ENCODE measurements at places on chromosomes 1 and 21.

- no peak for DNase-seq
These were observed 28.0 kb upstream of the RUNX3 start for GRCh38 chr1:24957808-24958752.

DNA sequence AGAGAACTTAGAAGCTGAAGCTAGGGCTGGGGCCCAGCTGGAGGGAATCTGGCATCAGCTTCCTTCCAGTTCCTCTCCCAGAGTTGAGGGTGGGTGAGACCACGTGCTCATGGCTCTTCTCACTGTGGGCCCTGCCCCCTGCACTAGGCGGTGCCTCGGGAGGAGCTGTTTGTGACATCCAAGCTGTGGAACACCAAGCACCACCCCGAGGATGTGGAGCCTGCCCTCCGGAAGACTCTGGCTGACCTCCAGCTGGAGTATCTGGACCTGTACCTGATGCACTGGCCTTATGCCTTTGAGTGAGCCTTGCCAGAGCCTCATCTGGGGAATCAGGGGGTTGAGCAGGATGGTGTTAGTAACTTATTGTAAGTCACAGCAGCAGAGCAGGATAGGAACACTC lies 16.1 kb downstream of the AKR1A1 start:
- peak; percentile 90 for DNase-seq

GRCh38 chr1:5430136-5430535 lies 562.1 kb downstream of the NPHP4 start:
- no peak for DNase-seq

DNA sequence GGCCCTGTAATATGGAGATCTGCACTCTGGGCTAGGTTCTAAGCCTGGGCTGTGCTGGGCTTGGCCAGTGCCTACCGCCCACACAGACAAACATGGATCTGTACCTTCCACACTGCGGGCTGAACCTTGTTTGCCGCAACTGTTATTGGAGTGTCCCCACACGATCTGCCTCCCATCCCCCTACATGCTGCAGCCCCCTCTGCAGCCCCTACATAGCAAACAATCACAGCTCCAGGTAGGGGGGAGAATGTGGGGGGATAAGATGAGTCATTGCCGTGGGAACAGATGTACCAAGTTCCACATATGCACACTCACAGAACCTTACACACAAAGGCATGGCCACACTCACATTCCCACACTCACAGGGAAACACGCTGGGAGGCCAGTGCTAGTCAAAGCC lies 2.1 kb upstream of the HCRTR1 start:
- DNase-seq: no peak

DNA sequence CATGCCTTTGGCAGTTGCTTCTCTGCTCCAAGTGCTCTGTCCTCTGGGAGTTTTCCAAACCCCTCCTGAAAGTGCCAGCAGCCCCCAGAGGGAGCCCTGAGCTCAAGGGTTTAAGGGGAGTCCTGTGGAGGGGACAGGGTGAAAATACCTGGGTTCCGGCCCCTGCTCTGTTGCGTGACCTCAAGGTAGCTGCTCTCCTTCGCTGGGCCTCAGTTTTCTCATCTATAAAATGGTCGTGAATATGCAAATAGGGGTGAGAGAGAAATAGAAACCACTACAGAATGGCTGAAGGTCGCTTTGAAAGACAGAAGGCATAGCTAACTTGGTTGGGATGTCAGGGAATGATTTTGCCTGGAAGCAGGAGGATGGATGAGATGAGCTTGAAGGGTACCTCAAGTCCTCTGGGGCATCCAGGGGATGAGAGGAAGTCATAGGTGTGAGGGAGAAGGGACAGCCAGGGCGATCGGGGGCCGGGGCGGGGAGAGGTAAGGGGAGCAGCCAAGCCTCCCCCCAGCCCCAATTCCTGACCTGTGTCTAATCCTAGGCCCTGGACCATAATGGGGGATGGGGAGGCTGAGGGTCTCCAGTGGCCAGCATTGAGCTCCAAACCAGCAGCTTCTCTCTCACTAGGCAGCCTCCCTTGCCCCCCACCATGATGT lies 12.4 kb downstream of the IFFO2 start:
- no peak for DNase-seq

DNA sequence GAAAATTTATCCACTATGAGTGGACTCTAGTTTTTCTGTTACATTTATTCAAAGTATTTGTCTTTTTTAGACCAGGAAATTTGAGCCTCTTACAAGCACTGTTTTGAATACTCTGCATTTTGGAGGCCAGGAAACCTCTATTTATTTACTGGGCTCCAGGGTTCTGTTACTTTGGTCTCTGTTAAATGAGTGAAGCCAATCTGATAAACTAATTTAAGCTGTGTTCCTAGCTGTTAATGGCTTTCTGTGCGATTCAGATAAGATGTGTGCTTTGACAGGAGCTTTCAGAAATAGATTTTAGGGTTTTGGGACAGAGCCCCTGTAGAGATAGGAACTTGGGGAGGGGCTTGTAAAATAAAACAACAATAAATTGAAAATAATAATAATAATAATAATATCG lies 23.9 kb downstream of the ACKR1 start:
- no peak for DNase-seq

DNA sequence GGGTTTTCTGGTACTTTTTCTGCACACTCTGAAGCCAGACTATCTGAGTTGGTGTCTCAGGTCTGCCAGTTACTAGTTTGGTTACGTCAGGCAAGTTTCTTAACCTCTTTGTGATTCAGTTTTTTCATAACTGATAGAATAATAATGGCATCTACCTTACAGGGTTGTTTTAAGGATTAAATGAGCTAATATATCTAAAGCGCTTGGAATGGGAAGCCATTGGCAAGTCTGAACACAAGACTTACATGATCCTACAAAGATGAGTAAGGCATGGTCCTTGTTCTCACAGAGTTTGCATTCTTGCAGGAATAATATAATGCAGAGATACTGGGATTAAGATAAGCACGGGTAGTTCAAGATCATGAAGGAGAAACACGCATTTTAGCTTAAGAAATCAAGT lies 9.2 kb upstream of the DENND2D start:
- DNase-seq: no peak

DNA sequence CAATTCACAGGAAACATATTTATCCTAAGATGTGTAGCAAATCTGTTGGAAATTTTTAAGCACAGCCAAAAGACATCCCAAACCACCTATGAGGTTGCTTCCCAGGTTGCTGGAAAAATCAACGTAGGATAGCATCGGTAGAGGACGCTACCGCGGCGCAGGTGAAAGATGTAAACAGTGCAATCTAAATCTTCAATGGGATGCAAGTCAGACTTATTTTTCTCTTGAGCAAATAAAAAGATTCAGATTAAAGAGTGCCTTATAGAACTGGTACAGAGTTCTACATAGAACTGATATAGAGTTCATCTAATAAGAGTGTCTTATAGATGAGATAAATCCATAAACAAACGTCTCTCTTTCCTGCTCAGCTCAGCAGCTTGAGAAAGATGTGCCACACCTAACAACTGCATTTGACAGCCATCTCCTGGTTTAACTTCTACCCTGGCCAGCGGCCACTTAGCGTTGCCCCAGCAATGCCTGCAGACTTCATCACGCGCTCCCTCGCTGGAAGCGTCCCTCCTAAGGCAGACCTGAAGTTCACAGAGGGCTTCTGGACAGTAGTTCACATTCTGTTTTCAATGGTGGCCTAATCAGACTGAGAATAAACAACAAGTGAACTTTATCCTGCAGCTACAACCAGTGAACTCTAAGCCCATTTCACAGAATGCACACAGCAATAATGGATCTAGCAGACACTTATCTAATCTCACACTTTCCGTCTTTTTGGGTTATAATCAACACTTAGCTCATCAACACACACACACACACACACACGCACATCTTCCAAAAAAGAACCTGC lies 164.5 kb downstream of the TOMM20 start:
- no peak for DNase-seq

DNA sequence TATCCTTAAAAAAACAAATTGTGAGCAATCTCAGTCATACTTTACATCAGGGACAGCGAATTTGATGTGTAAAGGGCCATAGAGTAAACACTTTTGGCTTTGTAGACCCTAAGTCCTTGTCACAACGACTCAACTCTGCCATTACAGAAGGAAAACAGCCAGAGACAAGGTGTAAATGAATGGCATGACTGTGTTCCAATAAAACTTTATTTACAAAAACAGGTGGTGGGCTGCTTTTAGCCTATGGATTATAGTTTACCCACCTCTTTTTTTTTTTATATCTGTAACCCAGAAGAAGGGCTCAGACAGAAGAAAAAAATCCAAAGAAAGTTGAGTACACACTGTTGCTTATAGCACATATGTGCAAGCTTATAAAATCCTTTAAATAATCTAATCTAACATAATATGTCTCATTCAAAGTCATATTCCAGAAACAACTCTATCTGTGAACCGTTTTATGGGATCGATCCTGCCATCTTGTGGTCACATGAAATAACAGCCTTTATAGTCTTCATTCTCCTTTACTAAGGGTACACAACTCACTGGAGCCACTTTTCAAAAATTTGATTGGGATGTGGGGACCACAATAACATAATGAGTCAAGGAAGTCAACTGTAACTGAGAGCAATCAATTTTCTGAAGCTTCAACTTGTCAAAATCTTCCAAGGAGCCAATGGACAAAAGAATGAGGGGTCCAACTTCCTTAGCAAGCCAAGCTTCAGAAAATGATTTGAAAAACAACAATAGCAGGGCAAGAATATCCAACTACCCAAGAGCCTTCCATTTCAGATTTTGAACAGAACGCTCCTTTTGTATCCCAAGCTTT lies 142.2 kb upstream of the KRTAP19-8 start:
- no peak for DNase-seq

DNA sequence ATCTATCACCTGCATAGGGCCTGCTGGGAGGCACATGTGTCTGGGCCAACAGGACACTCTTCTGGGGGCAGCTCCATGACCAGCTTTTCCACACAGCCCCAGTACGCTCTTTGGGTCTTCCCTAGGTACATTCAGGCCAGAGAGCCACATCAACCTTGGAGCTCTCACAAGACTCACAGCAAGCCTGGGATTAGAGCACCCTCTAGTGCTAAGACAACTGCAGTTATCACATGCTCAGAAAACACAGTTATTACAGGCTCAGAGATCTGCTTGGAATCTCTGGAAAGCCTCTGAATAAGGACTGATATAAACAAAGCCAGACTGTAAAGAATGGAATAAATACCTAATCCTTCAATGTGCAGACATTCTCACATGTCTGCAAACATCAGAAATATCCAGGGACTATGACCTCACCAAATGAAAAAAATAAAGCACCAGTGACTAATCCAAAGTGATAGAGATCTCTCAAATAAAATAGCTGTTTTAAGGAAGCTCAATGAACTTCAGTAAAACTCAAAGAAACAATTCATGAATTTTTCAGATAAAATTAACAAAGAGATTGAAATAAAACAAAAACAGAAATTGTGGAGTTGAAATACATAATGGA lies 563.9 kb upstream of the NR5A2 start:
- DNase-seq: no peak

DNA sequence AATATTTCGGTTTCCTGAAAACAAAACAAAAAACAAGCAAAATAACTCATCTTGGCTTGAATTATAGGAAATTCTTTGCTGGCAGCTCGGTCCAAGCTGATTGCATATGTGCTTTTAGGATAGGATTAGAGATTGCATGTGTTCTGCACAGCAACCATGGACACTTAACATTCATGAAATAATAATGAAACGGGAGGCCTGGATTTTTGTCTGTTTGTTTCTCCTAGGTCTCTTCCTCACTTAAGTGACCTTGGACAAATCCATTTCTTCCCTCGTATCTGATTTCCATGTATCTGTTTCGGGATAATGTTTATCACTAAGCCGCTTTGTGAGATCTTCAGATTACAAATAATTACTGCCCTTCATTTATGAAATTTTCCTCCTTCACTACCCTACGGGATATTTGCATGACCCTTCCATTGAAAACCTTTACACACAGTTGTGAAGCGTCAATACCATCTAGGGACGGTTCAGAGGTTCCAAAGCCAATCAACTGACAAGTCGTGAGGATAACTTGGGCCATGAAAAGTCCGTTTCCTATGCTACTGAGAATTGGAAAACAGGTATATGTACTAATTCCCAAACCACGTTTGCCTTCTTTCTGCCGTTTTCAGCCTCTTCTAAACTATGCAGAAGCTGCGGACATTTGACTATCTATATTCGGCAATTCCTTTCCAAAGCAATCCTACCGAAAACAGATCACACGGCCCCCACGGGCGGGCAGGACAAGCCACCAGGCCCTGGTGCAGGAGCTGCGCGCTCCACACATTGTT lies 1.3 kb upstream of the H3-3A start:
- no peak for DNase-seq

DNA sequence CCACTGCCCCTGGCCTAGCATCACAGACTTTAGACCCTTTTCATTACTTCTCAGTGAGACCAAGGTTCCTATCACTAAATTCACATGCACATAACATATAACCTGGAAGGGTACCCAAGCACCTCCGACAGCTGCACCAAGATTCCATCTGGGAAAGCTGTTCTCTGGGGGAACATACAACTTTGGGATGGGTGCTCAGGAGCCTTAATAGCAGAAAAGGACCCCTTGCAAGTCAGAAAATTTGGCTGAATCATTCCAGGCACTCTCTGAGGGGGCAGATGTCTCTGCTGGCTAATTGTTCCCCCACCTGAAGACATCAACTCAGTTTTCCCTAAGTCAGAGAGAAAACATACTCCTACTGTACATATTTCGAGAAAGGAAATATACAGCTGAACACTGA lies 41.3 kb upstream of the PSEN2 start:
- DNase-seq: peak; percentile 58

DNA sequence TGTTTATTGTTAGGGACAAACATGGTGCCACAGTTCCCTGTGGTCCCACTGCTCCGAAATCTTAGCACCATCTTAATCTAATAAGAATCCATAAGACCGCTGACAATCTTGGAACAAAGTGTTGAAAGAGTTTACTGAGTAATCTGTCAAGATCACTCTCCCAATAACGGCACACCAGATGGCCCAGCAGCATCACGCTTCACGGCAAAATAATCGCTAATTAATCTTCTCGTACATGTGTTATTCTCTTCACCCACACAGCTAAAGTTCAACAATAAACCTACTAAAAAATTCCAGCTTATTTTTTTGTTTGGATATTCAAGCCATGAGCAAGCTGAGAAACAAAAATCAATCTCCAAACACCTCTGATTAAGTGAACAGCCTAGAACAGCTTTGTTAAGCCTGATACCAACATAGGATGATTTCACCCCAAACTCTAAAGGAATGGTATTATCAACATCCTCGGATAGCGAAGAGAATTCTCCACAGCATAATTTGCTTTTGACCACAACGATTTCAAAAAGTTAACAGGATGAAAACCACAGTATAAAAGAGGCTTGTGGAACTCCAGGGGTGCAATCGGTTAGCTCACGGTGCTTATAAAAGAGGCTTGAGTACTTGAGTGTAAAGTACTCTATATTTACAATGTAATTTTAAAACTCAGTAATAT lies 329.9 kb upstream of the GREM2 start:
- DNase-seq: no peak
